ENCODE measurements at places on chromosomes 4 and X. TPM values are rescaled to one million over a fixed set of nuclear protein-coding genes. Genes with fewer than 3 reads are reported as not detected.

Gene SHOX
- 0.21 TPM for total RNA-seq

Gene SRPK3
- total RNA-seq: not detected

Gene KLB
- not detected for total RNA-seq

Gene KLHL13
- total RNA-seq: not detected

Gene SCLT1
- 13.6 TPM for total RNA-seq

Gene CLCN4
- total RNA-seq: 3.7 TPM

Gene TCEAL2
- not detected for total RNA-seq

Gene SERPINA7
- not detected for total RNA-seq

Gene TXK
- total RNA-seq: not detected

Gene TMEM35A
- 1.8 TPM for total RNA-seq

Gene SPANXC
- total RNA-seq: not detected

Gene NPFFR2
- not detected for total RNA-seq

Gene BST1
- total RNA-seq: 0.54 TPM

Gene RBM3
- 298 TPM for total RNA-seq

Gene CT45A2
- not detected for total RNA-seq

Gene NCAPG
- total RNA-seq: 6.9 TPM

Gene CISD2
- total RNA-seq: 30.4 TPM

Gene GPC4
- 98.0 TPM for total RNA-seq

Gene FGD1
- total RNA-seq: 29.5 TPM

Gene S100G
- total RNA-seq: not detected

Gene GABRE
- 1.4 TPM for total RNA-seq

Gene MID1IP1
- 25.6 TPM for total RNA-seq

Gene CXCL3
- 2.1 TPM for total RNA-seq

Gene EFHC2
- not detected for total RNA-seq

Gene RENBP
- 18.9 TPM for total RNA-seq

Gene FGF2
- 29.2 TPM for total RNA-seq

Gene BEX1
- total RNA-seq: 10.7 TPM

Gene SPANXA1
- total RNA-seq: not detected

Gene FGF5
- 7.0 TPM for total RNA-seq

Gene EREG
- total RNA-seq: 2.2 TPM

Gene TLR7
- total RNA-seq: not detected

Gene SORCS2
- total RNA-seq: 6.7 TPM

Gene L1CAM
- total RNA-seq: 16.6 TPM

Data from osteocyte (in vitro differentiated cells).